Aorta (tissue), 5 donors: ENCODE measurements at places on chromosomes 16 and 17. TPM values are rescaled to one million over a fixed set of nuclear protein-coding genes. Genes with fewer than 3 reads are reported as not detected.

Gene IL34
- total RNA-seq: 21.9 TPM

Gene GGT6
- total RNA-seq: not detected

Gene MON1B
- 46.7 TPM for total RNA-seq

- DNase-seq: no peak
These were observed 702 bp downstream of the NUDT21 start for GRCh38 chr16:56450275-56450985.

- DNase-seq: peak; percentile 47
These were observed 49.1 kb downstream of the TBC1D16 start for GRCh38 chr17:79986411-79987186.

- peak; percentile 70 for DNase-seq
These were observed 1.0 kb downstream of the ZNRF1 start for GRCh38 chr16:74999609-75000480.

- no peak for DNase-seq
These were observed 609.2 kb downstream of the TOX3 start for GRCh38 chr16:51937771-51938170.

- DNase-seq: no peak
These were observed 5.5 kb downstream of the IGFBP4 start for GRCh38 chr17:40448639-40449261.

- no peak for DNase-seq
These were observed 37.0 kb upstream of the PEMT start for GRCh38 chr17:17628388-17629008.

GRCh38 chr16:86579268-86580062 lies 1.1 kb downstream of the FOXL1 start:
- no peak for DNase-seq
